NCI-H187 (cell line): ENCODE measurements at places on chromosomes 11 and 22.

- no peak for DNase-seq
Measured at GRCh38 chr11:61690706-61691379, 10.7 kb downstream of the DAGLA start.

- no peak for DNase-seq
Measured at GRCh38 chr11:131099013-131099412, 182.7 kb upstream of the SNX19 start.

DNA sequence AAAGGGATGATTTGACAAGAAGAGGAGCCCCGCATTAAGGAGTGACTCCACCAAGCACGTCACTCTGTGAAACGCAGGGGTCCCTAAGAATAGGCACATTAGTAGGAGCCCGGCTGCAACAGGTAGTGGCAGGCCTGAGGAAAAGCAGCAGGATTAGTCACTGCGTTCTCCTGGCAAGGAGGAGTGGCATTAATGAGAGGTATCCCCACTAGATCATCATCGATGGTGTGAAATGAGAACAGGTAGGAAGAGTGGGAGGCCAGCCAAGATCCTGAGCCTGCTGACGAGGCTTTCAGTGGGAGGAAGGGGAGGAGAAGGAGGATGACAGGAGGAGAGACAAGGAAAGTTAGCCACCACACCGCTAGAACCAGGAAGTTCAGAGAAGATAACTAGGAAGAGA, 38.6 kb downstream of the NRXN2 start:
- no peak for DNase-seq

- no peak for DNase-seq
Measured at GRCh38 chr11:75820645-75821044, 5.6 kb downstream of the UVRAG start.

DNA sequence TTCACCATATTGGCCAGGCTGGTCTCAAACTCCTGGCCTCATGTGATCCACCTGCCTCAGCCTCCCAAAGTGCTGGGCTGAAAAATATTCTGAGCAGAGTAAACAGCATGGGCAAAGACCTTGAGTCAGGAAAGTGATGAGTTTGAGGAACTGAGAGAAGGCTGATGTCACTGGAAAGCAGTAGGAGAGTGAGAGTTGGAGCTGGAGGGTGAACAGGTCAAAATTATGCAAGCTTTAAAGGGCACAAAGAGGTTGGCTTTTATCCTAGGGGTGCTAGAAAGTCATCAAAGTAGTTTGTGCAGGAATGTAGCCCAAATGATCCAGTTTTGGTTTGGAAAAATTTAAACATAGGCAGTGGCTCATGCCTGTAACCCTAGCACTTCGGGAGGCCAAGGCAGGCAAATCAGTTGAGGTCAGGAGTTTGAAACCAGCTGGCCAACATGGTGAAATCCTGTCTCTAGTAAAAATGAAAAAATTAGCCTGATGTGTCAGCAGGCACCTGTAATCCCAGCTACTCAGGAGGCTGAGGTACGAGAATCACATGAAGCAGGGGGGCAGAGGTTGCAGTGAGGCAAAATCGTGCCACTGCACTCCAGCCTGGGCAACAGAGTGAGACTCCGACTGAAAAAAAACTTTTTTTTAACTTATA, 44.7 kb upstream of the CXCR5 start:
- no peak for DNase-seq

- DNase-seq = no peak
Measured at GRCh38 chr11:8296038-8296649, 32.5 kb upstream of the LMO1 start.

- DNase-seq = no peak
Measured at GRCh38 chr11:36296884-36297543, 926 bp downstream of the PRR5L start.

GRCh38 chr22:45832959-45833580, 143.9 kb downstream of the WNT7B start:
- no peak for DNase-seq

DNA sequence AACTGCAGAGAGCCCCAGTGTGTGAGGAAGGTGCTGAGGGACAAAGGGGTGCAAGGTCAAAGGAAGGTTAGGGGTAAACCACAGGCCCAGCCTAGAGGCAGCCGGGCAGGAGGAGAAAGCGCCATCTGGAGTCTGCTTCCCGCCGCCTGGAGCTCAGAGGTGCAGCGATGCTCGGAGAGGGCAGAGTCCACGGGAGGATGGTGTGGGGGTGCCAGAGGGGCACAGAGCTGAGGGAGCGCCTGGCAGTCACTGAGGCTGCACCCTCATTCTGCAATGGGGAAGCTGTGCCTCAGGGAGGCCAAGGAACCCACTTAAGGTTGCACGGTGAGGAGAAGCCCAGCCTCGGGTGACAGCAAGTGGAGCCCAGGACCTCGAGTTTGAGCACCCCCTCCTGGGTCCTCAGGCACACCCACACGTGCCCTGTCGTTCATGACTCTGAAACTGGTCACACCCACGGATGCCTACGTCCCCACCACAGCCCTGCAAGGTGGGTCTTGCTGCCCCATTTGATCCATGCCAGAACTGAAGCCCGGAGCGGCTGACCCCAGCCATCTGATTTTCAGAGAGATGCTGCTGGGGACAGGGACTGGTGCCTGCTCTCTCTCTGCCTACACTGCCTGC, 1.6 kb downstream of the IL2RB start:
- DNase-seq = no peak

GRCh38 chr11:60855726-60856633, at the start of gene PTGDR2:
Gene PTGDR2, minus strand, starts transcription at chr11:60855950. Its CDS starts 2,228 bp downstream, at chr11:60853722.
- no peak for DNase-seq

GRCh38 chr11:2422461-2423156, 21.7 kb downstream of the TRPM5 start:
- no peak for DNase-seq

- DNase-seq = no peak
Measured at GRCh38 chr11:70915158-70915985, 337.0 kb downstream of the SHANK2 start.
